Stimulated activated CD4-positive, alpha-beta T cell treated with anti-CD3 and anti-CD28 coated beads, TNF-alpha, amount 100 ng/mL, for 48 hours (primary cell): ENCODE measurements at places on chromosomes 5 and 9.

DNA sequence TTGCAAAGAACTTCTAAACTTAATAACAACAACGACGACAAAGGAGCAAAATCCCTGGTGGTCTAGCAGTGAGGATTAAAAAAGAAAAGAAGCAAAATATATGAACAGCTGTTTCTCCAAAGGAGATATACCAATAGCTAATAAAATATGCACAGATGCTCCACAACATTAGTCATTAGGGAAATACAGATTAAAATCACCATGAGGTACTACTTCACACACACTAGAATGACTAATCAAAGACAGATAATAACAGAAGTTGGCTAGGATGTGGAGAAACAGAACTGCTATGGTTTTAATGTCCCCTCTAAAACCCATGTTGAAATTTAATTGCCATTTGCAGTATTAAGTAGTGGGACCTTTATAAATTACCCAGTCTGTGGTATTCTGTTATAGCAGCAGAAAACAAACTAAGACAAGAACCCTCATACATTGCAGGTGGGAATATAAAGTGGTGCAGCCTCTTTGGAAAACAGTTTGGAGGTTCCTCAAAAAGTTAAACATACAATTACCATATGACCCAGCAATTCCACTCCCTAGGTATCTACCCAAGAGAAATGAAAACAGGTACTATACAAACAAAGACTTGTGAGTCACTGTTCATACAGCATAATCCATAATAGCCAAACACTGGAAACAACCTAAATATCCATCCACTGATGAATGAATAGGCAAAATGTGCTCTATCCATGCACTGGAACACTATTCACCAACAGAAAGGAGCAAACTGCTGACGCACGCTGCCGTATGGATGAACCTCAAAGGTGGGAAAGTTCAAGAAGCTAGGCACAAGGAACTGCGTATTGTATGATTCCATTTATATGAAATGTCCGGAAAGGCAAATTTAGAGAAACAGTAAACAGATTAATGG is 11.4 kb upstream of the DUSP1 start:
- no peak for DNase-seq

- DNase-seq: no peak
Observed at GRCh38 chr9:17726298-17726697, 147.4 kb downstream of the SH3GL2 start.

DNA sequence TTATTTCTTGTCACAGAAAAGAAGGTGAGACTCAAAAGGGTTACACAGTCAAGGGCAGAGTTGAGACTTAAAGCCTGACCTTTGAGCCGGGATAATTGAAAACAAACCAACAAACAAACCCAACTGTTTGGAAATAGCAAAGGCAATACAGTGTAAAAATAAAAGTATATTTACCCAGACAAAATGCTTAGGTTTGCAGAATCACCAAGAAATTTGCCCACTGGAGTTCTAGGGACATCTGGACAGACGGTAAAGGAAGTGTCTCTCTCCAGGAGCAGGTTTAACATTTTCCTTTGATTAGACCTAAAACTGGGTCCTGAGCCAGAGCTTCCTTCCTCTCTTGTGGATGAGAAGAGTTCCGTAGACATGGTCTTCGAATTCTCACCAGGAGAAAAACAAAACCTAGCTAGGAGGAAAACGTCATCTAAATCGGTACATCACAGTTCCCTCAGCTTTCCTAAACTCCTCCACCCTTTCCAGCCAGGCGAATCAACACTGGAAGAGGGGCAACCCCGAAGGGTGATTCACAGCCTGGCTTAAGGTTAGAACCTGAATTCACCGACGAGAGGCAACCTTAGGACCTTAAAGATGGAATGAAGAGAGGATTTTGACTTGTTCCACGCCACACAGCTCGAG is 673 bp downstream of the CDC25C start:
- no peak for DNase-seq

DNA sequence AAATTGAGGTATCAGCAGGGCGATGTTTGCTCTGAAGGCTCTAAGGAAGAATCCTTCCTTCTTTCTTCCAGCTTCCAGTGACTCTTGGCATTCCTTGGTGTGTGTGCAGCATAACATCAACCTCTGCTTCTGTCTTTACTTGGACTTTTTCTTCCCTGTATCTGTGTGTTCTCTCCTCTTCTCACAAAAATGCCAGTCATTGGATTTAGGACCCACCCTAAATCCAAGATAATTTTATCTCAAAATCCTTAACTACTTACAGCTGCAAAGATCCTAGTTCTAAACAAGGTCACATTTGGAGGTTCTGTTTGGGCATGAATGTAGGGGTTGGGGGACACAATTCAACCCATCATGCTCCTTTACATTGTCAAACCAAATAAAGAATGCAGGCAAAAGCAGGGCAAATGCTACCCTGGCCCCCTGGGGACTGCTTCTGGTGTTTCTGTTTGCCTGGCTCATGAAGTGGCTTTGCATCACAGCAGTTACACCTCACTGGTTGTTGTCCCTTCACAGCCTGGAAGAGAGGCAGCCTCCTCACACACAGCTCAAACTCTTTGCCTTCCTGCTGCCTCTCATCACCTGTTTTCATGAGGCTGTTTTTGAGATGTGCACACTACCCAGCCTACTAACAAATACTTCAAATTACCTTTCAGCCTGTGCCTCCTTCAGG is 64.8 kb upstream of the PLCXD3 start:
- no peak for DNase-seq

GRCh38 chr9:116817762-116818161 is 130.7 kb downstream of the TRIM32 start:
- no peak for DNase-seq

DNA sequence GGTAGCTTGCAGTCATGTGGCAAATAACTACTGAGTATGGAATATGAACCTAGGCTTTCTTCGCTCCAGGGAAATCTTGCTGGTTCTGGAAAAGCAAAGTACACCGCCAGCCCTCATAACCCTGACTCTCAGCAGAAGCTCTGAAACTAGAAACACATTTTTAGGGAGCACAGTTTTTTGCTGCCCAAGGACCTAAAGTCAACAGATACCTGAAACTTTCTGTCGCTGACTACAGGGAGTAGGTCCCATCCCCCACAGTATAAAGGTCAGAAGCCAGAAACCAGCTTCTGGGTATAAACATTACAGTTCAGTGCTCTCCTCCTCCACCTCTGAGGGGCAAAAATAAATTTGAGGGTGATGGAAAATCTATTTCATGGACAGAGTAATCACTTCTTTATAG is 3.0 kb downstream of the ATOX1 start:
- DNase-seq: no peak

GRCh38 chr5:115578657-115579056 is 23.6 kb downstream of the TICAM2 start:
- DNase-seq: no peak

DNA sequence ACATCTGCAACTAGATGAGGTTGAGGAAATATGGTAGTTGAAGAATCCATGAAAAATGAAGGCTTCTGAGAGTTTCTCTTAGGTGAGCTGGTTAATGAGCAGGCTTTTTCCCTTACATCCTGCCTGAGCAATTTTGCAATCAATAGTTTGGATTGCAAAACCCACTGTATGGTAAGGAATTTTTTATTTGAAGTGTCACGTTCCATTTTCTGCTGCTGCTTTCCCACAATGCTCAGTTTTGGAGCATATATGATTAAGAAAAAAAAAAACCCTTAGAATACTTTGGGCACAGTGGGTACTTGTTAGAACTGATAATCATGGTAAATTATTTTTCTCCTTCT is 144.2 kb downstream of the PCSK1 start:
- no peak for DNase-seq

DNA sequence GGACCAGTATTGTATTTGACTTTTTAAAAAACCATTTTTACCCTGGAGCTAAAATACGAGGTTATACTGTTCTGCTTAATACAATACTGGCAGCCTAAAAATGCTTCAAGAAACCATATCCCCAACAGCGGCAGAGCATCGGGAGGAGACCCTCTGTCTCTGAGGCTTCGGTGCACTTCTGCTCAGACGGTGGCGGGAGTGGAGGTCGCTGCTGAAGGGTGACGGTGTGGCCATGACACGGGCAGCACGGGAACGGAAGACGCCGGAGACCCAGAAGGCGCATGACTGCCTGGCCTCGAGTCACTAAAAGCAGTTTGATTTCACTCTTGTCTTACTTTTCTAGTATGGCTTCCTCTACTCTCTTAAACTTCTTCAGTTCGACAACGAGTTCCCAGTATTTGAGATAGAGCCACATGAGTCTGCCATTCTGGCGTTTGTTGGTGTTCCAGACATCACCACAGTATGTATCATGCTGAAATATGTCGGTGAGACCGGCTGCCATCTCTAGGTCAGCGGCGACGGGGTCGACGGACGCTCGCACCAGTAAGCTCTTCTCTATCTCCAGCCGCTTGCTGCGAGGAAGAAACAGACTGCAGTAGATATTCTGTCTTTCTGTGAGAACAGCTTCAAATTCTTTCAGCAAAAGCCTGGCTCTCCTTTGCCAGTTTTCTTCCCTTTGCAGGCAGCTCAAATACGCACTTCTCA is 12.8 kb downstream of the CCDC127 start:
- DNase-seq: no peak

DNA sequence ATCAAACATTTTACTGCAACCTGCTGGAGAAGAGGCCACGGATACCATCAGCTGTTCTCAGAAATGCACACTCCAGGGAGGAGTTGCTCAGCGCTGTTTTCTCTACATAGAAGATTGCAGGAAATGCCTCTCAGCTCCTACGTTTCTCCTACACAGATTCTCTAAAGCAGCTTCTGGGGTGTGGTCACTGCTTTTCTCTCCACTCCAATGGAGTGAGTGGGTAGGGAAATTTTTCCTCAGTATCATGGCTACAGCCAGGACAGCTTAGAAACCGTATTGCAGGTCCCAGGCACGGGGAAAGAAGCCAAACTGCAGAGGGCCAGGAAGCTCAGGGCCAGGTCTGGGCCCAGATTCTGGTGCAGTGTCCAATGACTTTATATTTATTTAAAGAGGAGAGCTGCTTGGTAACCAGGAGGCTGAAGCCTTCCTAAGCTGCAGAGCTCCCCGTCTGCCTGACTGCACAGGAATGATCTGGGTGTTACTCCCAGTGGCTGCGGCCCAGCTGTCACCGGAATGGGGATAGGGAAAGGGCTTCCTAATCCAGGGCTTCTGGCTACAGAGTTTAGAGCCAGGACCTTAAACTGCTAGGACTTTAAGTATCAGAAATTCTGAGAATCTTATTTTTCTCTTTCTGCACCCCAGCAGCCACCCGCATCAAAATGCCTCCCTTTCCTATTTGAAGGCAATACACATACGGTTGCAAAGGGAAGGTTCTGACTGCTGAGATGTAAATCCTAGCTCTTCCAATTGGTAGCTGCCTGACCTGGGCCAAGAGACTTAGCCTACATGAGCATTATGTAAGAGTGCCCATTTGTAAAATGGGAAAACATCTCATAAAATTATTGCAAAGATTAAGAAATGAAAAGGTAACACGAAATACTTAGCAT is 1.4 kb upstream of the SPTAN1 start:
- no peak for DNase-seq
